Colonic mucosa (tissue), 4 donors: ENCODE measurements at places on chromosomes 7 and 10.
A peak's percentile ranks its signal among the peaks of the same experiment; 100 is the strongest.

DNA sequence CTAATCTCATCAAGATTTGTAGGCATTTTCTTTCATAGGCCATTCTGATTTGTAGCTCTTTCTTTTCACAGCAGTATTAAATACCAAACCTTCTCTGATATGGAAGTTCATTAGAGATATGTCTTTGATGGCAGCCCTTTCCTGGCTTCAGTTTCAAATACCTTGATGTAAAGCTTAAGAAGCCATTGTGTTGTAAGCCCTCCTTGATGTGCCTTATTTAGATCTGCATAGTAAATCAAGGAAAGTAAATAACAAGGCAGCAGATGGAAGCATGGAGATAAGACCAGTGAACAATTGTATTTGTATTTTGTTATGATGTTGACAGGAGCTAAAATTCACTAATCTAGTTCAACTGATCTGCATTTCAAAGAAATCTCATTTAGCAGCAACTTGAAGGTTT, 234.9 kb upstream of the PPP1R3A start:
- H3K27ac ChIP-seq = no peak overlapping the region
- no peaks in the 10 kb centered on the region for H3K4me1 ChIP-seq
- no peak for DNase-seq
- no peak overlapping the region for H3K4me3 ChIP-seq
- no peaks in the 10 kb centered on the region for H3K36me3 ChIP-seq

- no peak for DNase-seq
- H3K4me1 ChIP-seq = no peaks in the 10 kb centered on the region
- no peaks in the 10 kb centered on the region for H3K36me3 ChIP-seq
- H3K27ac ChIP-seq = no peak overlapping the region
Observed at GRCh38 chr7:131182446-131183058, 145.1 kb upstream of the MKLN1 start.

DNA sequence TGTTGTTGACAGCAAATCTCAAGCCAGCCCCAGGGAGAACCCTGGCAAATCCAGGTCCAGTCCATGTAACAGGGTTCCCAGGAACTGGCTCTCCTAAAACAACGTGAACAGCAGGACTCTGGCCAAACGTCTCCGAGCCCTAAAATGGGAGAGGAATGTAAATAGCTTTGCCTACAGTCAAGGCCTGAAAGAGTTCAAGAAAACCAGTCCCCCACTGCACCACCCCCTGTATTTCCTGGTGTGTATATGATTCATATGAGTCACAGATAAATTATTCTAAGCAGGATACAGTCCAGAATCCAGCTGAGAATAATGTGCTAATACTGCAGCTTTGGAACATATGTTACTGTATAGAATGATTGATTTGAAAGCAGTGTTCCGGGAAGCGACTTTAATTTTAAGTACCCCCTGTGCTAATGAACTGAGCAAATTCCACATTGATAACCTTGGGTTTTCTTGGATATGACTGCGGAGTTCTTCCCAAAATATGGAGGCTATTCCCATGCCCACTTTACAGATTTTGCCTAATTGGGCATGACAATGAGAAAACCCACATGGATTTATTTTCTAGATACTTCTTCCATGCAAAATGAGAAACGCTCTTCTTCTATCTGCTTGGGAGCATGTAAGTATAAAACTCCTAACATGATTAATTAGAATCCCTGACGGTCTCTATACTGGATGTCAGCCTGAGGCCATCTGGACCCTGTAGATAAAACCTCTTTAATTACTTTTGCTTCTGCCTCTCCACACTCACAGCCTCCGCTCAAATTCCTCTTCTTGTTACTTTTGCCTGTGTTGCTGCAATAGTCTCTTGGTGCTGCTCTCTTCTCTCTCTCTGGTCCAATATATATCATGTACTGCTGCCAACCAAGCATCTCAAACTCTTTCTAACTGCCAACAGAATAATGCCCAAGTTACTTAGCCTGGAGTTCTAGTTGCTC, 50.2 kb downstream of the LAMB4 start:
- DNase-seq = no peak
- no peaks in the 10 kb centered on the region for H3K27me3 ChIP-seq
- no peak overlapping the region for H3K4me3 ChIP-seq
- H3K4me1 ChIP-seq = no peaks in the 10 kb centered on the region

- peak overlapping the region; percentile 41 for H3K4me3 ChIP-seq
- no peak for DNase-seq
- H3K27ac ChIP-seq = no peak overlapping the region
- H3K36me3 ChIP-seq = no peaks in the 10 kb centered on the region
- peaks cover 8% of the 10 kb centered on the region for H3K4me1 ChIP-seq
Observed at GRCh38 chr7:35254496-35255442, 869 bp upstream of the TBX20 start.

GRCh38 chr7:106447318-106447847, 162.6 kb upstream of the NAMPT start:
- no peaks in the 10 kb centered on the region for H3K4me1 ChIP-seq
- no peaks in the 10 kb centered on the region for H3K27me3 ChIP-seq
- H3K4me3 ChIP-seq = no peak overlapping the region
- no peaks in the 10 kb centered on the region for H3K36me3 ChIP-seq

GRCh38 chr7:43462836-43463235, 120.1 kb upstream of the STK17A start:
- H3K4me3 ChIP-seq = no peak overlapping the region
- H3K4me1 ChIP-seq = no peaks in the 10 kb centered on the region
- H3K36me3 ChIP-seq = no peaks in the 10 kb centered on the region
- no peak overlapping the region for H3K27ac ChIP-seq

GRCh38 chr10:26741368-26741767, 43.9 kb downstream of the PDSS1 start:
- no peak overlapping the region for H3K27ac ChIP-seq
- no peaks in the 10 kb centered on the region for H3K27me3 ChIP-seq
- H3K36me3 ChIP-seq = no peaks in the 10 kb centered on the region
